ENCODE measurements at places on chromosomes 2 and 18.

DNA sequence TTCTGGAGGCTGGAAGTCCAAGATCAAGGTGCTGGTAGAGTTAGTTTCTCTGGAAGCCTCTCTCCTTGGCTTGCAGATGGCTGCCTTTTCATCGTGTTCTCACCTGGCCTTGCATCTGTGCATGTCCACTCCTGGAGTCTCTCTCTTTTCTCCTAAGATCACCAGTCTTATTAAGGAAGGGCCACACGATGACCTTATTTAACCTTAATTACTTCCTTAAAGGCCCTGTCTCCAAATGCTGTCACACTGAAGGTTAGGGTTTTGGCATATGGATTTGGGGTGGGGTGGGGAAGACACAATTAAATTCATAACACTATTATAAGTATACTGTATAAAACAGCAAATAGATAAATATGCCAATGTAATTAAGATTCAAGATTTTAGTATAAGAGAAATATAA lies 402.4 kb upstream of the HS6ST1 start:
- DNase-seq, result no peak

GRCh38 chr2:196219671-196220070 lies 48.3 kb upstream of the STK17B start:
- no peak for DNase-seq

DNA sequence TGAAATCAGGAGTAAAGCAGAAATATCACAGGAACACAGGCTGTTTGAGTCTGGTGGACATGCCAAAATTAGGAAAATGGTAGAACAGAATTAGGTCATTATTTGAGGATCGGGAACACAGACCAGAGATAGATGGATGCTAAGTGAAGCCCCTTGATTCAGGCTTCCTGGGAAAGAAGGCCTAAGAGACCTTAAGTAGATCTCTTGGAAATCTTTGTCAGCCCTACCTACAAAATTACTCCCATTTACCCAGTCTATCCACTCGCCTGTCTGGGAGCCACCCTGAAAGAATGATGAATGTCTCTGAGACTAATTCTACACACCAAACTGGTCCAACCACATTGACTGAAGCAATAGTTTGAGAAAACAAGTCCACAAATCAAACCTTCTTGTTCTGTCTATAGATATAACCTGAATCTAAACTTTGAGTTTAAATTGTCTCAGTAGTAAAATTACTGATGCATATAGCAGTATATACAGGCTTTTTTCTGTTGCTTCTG lies 36.6 kb upstream of the TANK start:
- DNase-seq, result no peak

- no peak for DNase-seq
Observed at GRCh38 chr18:55856229-55856628, 268.2 kb upstream of the TCF4 start.

DNA sequence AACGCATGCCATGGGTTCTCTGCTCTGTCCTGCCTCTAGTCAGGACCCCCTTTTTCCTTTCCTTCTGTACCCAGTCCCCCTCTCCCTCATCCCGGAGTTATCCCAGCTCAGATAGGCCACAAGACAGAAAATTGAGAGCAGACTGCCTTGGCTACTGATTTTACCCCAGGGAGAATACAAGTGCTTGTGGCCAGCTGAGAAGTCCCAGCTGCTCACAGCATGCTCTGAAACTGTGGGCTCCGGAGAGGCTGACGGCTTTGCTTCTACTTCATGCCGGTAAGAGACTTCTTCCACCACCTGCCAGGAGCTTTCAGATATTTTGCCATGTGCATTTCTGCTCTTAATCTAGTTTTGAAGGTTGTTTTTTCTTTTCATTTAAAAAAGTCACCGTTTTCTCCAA lies 20.0 kb upstream of the SIX2 start:
- no peak for DNase-seq

- no peak for DNase-seq
Observed at GRCh38 chr2:96575785-96576456, 39.4 kb downstream of the ARID5A start.

DNA sequence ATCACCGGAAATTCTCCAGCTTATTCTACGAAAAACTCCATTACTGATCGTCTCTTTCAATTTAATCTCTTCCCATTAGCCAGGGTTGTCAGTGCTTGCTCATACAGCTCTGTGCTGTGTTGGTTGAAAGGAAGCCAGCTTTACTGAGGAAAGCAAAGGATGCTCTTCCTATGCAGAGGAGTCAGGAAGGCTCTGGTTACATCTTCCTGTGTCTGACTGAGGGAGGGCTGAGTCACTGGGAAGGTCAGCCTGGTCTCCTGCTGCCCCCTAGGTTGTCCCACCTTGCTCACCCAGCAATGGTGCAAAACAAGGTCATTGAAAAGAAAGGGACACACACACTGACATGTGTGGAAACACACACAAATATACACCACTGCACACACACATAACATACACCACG lies 975.6 kb downstream of the DCDC2C start:
- no peak for DNase-seq

GRCh38 chr2:8133363-8133762 lies 548.5 kb upstream of the ID2 start:
- DNase-seq, result peak; percentile 74

DNA sequence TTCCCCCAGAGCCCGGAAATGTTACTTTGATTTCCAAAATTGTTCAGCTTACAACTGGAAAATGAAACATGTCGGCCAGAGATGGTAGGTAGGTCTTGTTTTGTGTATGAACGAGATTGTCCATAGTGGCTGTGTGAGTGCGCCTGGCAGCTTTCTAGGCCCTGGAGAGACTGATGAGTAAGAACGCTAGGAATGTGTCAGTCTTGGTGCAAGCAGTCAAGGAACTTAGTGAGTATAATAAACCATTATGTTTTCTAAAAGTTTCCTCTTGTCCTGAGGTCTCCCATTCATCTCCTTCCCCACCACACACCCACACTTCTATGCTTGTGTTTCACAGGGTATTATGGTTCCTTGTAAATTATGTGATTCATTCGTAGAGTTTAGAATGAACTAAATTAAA lies 234.2 kb downstream of the CDH2 start:
- no peak for DNase-seq

DNA sequence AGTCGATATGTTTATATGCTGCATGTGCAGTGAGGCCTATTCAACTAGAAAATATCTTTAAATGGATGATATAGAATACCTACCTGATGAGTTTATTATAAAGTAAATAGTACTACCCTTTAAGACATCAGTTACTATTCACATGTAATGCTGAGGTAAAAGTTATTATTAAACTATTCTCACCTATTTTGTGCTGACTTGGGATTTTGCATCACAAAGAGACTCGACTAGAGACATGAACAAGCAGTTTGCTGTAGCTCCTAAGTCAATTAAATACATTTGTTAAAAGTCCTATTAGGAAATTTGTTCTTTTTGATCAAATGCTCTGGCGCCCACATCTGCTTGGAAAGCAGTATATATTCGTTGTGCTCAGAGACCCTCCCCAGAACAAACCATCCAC lies 164.1 kb downstream of the CCDC85A start:
- DNase-seq, result no peak

DNA sequence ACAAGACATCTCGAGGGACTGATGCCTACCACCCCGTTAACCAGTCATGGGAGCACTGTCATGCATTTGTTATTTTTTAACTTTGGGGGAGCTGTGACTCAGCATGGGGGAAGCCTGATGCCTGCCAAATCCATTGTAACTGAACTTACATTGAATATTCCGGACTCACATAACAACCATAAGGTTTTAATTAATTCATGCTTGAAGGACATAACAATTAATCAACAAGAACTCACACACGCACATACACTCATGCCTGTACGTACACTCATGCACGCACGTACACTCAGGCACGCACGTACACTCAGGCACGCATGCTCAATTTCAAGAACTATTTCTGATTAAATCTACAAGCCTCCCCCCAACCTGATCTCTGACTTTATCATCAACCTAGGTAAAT lies 1639.1 kb downstream of the SUCLG1 start:
- no peak for DNase-seq

- DNase-seq, result no peak
Observed at GRCh38 chr18:58831606-58832005, 33.1 kb upstream of the ZNF532 start.

- DNase-seq, result no peak
Observed at GRCh38 chr2:70570041-70570661, 16.5 kb upstream of the TGFA start.

GRCh38 chr2:197862246-197862955 lies 58.0 kb downstream of the PLCL1 start:
- no peak for DNase-seq

- DNase-seq, result peak; percentile 55
Observed at GRCh38 chr2:227033471-227034148, 130.4 kb downstream of the COL4A4 start.

- no peak for DNase-seq
Observed at GRCh38 chr18:32048507-32049091, 30.0 kb downstream of the RNF125 start.

DNA sequence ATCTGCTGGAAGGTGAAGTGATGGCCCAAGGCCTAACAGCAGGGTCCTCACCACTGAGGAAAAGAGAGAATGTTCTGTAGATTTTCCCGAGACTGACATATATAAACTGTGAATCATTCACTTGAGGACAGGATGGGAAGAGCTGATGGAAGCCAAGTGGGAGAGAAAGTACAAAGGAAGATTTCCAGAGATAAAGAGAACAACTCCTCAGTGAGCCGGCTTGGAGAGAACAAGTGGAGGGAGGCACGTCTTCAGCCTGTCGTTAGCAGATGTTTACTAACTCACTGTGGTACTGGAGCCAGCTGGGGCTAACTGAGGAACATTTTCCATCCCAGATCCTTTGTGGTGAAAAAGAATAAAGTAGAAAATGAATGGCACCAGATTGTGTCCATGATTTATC lies 552.9 kb upstream of the TNP1 start:
- no peak for DNase-seq

DNA sequence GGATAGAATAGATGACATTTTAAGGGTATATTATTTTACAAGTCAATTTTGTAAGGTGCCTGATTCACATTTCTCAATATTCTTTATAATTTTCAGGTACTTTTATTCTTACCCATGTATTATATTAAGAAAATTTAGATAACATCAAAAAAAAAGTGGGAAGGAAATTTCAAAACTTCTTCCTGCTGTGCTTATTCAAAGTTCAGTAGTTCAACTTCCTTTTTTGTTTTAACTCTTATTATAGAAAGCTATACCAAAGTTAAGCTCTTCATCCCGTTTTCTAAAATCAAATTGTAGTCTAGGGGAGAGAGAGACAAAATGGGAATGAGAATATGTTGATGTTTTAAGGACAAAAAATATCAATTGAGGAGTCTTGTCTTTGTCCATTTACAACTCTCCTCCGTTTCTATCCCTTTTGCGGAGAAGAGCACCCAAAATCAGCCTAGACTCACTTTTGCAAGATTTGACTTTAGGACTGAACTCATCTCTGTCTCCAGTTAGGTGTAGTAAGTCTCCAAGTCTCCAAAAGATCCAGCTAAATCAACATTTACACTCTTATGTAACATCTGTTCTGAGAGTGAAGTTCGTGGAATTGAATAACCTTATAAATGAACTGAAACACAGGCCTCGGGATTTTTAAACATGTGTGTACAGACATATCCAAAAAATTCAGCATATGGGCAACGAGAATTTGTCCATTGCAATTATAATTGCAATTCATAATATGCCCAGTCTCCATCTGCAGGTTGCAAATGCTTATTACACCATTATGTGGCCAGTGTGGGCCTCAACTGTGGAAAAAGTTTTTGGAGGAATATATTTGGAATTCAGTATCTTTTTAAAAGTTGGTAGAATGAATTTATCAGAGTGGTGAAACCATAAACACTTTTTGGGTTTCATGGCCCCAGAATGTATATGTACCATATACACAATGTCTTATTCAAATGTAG lies 23.9 kb downstream of the FAM124B start:
- DNase-seq, result no peak

DNA sequence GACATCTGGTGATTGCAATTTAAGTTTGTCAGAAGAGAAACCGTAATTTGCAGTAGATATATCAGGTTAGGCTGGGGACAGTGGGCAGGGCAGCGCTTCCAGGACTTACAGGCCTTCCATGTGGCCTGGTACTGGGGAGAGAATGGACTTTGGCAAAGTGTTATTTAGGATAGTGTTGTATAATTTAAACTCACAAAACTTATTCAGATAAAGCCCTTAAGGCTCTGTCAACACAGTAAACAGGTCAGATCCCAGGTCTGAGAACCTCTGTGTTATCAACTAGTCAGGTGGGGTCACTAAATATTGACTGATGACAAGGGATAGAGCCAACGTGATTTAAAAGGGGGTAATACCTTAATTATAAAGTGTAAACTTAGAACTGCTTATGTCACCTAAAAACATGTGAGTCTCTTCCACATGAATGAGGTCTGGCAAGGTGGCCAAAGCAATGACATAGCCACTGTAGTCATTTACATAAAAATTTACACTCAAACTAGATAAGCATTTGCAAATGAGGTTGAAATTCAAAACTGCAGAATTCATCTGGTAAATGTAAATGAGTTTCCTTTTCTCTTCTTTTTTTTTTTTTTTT lies 80.2 kb upstream of the DNMT3A start:
- DNase-seq, result no peak

DNA sequence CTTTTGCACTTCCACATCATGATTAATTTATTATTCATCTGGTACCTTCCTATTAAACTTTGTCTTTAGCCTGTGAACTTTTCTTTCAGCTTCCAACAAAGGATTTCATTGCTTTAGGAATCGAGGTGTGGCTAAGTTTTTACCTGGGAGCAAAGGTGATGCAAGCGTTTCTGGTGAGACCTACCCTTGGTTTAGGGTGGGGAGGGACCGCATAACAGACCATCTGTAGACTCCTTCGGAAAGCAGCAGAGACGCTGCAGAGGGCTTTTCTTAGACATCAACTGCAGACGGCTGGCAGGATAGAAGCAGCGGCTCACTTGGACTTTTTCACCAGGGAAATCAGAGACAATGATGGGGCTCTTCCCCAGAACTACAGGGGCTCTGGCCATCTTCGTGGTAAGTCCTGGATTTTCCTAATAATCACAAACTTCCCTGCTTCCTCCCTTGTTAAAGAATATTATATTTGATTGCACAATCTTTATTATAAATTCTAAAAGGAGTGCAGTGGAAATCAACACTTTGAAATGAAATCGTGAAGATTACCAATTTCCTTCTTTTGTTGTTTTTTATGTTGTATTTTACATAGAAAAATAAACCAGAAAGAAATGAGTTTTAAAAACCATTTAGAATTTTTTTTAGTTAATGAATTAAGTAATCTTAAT lies at the start of gene DSG3:
DSG3 (plus strand) TSS at position 212 of the 662 bp plus-strand sequence; CDS start at position 349, 137 bp downstream.
- DNase-seq, result no peak

- DNase-seq, result no peak
Observed at GRCh38 chr2:128312411-128312810, 6.3 kb downstream of the HS6ST1 start.

GRCh38 chr18:3789525-3789924 lies 339.6 kb downstream of the TGIF1 start:
- no peak for DNase-seq

DNA sequence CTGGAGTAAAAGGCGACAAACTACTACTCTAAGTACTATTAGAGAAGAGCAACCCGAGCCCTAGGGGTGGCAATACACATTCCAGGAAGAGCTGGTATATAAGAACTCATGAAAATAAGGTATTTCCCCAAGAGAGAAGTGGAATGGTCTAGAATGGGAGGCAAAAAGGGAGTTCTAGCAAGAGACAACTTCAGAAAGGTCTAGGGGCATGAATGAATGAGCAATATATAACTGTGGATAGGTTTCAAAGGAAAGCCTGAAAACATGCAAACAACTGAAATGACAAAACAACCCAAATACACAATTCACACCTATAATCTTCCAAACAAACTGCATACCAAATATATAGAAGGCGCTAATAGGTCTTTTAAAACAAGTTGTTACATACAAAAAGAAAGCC lies 22.2 kb downstream of the TRIP12 start:
- DNase-seq, result no peak

GRCh38 chr2:105689484-105689883 lies 55.2 kb upstream of the NCK2 start:
- DNase-seq, result no peak
